T follicular helper cell (primary cell): ENCODE measurements at places on chromosomes 7 and 10.

GRCh38 chr10:122639801-122640200 lies 59.8 kb downstream of the C10orf120 start:
- no peak for DNase-seq

- DNase-seq: no peak
Measured at GRCh38 chr10:71968553-71969474, 4.6 kb downstream of the CHST3 start.

GRCh38 chr7:518630-519483 lies 789 bp downstream of the PDGFA start:
- DNase-seq: no peak

DNA sequence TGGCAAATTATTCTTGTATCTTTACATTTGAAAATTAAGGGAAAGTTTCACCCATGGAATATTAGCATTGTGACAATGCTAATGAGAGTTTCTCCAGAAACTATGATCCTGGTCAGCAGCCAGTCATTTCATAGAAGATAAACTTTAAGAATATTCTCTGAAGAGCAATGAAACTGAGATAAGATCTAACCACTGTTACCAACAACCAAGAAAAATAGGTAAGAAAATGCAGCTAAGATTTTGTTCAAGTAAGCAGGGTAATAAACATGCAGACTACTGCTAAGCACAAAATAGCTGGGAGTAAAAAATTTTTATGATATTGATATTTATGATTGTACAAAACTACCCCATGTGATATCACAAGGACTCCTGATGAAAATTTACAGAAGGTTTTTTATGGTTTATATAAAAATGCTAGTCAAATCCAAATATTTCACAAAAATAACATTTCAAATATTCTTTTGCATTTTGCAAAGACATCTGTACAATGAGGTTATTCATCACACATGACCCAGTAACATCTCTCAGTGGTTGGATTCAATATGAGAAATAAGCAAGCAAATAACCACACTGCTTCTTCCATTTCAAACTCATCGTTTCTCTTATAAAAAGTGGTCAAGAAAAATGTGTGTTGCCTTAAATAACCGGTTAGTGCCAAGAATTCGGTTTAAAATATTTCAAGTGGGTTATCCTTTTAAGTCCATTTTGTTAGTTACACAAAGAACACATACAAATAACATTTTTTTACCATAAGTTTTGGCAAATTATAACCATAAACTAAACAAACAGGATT lies 251.6 kb downstream of the DIP2C start:
- DNase-seq: no peak

- no peak for DNase-seq
Measured at GRCh38 chr10:89634637-89635036, 10.4 kb downstream of the PANK1 start.

- DNase-seq: no peak
Measured at GRCh38 chr7:156680281-156680680, 39.7 kb downstream of the RNF32 start.

- DNase-seq: no peak
Measured at GRCh38 chr10:64334084-64334483, 812.9 kb downstream of the REEP3 start.

DNA sequence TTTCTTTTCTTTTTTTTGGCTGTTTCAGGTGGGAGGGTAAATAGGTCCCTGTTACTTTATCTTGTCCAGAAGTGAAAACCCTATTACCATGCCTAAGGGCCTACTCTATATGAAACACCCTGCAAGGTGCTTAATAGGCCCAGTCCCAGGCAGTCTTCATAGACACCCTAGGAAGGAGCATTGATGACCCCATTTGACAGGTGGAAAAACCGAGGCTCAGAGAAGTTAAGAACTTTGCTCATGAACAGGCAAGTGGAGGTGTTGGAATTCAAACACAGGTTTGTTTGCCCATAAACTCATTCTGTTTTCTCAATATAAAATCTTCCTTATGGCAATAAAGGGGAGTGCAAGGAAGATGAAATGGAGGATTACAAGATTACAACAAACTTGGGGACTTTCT lies 115.8 kb downstream of the ARHGAP22 start:
- DNase-seq: no peak
